ENCODE measurements at places on chromosomes 4 and X.

DNA sequence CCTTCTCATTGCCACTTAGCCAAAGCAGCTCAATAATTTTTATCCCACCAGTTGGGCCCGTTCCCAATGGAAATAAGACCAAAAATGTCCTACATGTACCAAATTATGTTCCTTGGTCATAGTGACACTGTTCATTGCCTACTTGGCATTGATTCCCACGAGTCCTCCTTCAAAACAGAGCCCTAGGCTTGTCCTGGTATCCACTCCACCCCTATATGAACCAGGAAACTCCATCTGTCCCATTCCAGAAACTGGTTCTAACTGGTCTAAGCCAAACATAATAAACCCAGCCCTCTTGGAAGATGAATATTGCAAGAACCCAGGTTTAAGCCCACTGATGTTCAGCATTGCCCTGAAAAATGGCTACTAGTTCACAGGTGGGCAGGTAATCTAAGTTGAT, 30.9 kb upstream of the S100G start:
- no peak for DNase-seq

GRCh38 chr4:71125137-71125536, 131.7 kb downstream of the DCK start:
- DNase-seq, result no peak

GRCh38 chr4:855880-856224, 29.9 kb upstream of the CPLX1 start:
- no peak for DNase-seq

DNA sequence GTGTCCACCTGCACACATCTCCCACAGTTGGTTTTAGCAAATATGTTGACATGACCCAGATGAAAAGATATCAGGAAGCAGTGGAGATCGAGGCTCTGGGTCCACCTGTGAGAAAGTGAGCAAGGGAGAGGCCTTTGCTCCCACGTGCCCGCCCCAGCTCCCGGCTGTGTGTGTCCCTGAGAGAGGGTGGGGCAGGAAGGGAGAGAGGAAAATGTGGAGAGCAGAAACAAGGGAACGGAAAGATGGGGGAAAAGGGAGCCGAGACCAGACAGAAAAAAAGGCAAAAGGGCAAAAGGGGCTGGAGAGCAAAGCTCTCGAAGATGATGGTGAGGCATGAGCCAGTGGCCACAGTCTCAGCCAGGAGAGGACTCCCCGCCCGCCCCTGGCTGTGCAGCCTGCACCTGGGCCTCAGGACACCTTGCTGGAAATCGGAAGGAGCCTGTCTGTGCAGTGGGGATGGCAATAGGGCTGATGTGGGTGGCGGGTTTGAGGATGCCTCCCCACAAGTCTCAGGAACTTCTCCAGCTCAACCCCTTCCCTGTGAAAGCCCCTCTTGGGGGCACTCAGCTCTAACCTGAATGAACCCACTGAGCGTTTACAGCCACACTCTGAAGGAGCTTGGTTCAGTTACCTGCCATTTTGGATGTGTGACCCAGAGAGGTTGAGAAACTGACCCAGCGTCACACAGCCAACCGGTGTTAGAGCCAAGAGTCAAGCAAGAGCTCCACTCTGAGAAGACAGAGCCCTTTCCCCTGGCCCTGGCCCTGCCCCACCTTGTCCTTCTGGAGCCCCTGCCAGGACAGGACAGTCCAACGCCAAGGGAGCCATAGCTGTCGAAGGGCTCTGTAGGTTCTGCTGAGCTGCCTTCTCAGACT, 20.3 kb upstream of the MSX1 start:
- no peak for DNase-seq

GRCh38 chrX:19867411-19867732, 20.0 kb downstream of the SH3KBP1 start:
- DNase-seq, result no peak

GRCh38 chrX:135308345-135308855, 880 bp upstream of the ETDC start:
- peak; percentile 7 for DNase-seq
